Mammary epithelial cell (primary cell): ENCODE measurements at places on chromosomes 16 and 17. TPM values are rescaled to one million over a fixed set of nuclear protein-coding genes. Genes with fewer than 3 reads are reported as not detected.

CACNG3 gene
- not detected in 2 replicates for total RNA-seq

TP53TG3F gene
- not detected in 2 replicates for total RNA-seq

KRT39 gene
- total RNA-seq = 0.33 TPM

EPX gene
- not detected in 2 replicates for total RNA-seq

SLC2A4 gene
- 0.12 TPM in 1 of 2 replicates, not detected in the other for total RNA-seq

BOLA2B gene
- total RNA-seq = 141 and 206 TPM in 2 replicates

CES4A gene
- 2.7 TPM for total RNA-seq

RNF135 gene
- total RNA-seq = 13.3 and 19.2 TPM in 2 replicates

KCNAB3 gene
- 0.33 TPM for total RNA-seq

HASPIN gene
- 2.0 TPM for total RNA-seq

CAMKK1 gene
- 1.8 TPM for total RNA-seq
